Stimulated activated CD4-positive, alpha-beta T cell treated with anti-CD3 and anti-CD28 coated beads, Interleukin-2, amount 100 ng/mL, for 4 hours (primary cell): ENCODE measurements at places on chromosomes 1 and 21.

DNA sequence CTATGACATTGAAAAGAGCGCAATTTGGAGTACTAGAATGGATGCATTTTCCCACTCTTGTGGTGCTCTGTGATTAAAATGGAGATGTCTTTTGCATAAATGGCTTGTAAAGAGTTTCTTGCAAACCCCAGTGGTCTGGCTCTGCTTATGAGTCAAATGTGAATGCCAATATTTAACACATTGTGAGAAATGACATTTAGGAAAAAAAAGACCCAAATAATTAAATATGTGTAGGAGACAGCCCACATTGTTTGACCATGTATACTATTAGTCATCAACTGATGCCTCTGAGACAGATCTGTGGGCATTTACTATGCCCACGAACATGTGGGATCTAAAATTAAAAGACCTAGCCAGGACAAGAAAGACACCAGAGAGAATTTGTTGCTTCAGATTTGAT is 22.2 kb upstream of the RUNX1 start:
- DNase-seq, result no peak

GRCh38 chr1:103373991-103374390 is 151.5 kb upstream of the RNPC3 start:
- no peak for DNase-seq

GRCh38 chr1:102772831-102773230 is 335.5 kb downstream of the COL11A1 start:
- no peak for DNase-seq

DNA sequence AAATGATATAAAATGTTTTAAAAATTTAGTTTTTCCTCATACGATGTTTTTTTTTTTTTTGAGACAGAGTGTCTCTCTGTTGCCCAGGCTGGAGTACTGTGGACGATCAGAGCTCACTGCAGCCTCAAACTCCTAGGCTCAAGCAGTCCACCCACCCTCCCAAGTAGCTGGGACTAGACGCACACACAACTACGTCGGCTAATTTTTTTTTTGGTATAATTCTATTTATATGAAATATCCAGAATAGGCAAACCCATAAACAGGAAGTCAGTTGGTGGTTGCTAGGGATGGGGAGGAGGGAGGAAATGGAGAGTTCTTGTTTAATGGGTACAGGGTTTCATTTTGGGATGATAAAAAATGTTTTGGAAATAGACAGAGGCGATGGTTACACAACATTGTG is 56.5 kb downstream of the WARS2 start:
- no peak for DNase-seq

GRCh38 chr21:41458121-41458520 is 32.1 kb downstream of the MX1 start:
- no peak for DNase-seq

DNA sequence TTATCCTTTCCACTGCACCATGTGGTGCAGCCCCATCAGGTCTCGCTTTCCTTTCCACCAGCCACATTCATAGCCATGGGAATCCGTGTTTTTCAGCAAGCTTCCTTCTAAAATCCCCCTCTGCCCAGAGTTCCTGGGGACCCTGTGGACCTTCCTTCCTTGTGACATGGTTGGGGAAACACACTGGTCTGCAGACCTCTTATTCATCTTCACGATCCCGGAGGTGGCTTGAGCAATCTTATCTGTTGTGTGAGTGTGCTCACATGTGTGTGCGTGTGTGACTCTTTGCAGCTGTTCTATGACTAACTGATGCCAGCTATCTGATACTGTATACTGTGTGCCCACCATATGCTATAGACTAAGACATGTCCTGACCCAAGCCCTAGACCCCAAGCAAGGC is 15.6 kb upstream of the IL10 start:
- no peak for DNase-seq

DNA sequence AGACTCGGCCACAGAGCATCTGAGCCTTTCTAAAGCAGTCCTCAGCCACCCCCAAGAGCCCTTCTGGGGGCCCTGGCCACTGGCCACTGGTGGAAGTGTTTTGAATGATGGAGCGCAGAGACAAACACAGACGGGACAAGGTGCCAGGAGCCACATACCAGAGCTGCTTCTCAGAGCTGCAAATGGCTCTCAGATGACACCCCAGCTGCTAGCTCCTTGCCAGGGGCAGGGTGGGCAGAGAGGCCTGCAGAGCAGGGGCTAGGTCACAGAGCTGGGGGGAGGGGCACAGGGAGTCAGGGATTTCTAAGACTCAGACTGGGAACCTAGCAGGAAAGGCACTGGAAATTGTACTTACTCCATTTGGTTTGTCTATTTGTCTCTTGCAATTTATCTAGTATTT is 30.4 kb downstream of the KCNN3 start:
- DNase-seq, result no peak

DNA sequence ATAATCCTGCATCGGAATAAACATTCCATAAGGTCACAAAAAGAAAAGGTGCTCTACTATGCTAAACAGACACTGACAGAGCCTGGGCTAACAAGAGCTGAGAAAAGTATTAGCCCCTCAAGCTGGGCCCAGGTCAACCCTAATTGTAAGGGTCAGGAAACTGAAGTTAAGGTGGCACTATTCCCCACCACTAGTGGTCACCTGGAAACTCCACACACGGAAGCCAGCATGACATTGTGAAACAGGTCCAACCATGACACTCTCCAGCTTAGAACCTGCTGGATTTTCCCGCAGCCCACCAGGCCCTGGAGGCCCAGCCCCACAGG is 1.2 kb downstream of the PTTG1IP start:
- DNase-seq, result no peak

- no peak for DNase-seq
Measured at GRCh38 chr1:84797603-84798002, 95.4 kb downstream of the LPAR3 start.

GRCh38 chr1:98949166-98949565 is 55.5 kb downstream of the PLPPR5 start:
- DNase-seq, result no peak

DNA sequence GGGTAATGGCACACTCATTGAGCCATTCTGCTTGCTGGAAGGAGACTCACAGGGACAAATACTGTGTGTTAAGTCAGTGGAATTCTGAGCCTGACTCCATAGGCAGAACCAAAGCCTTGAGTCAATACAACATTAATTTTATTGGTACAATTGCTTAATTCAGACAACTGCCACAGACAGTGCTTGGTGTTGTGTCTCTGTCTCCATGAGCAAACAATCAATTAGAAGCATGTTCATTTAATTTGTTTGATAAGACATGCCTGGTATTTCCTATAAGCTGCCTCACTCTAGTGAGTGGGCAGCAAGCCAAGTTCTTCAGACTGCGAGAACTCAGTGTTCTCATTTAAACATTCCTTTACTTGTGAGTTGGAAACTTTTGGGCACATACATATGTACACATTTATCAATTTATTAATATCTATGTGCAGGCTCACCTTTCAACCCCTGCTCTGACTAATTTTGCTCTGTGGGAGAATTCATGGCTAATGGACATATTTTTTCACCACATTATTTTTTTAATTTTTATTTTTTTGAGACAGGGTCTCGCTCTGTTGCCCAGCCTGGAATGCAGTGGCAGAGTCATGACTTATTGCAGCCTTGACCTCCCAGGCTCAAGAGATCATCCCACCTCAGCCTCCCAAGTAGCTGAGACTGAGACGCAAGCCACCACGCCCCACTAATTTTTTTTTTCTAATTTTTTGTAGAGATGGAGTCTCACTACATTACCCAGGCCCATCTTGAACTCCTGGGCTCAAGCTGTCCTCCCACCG is 4.5 kb upstream of the SRSF10 start:
- no peak for DNase-seq

DNA sequence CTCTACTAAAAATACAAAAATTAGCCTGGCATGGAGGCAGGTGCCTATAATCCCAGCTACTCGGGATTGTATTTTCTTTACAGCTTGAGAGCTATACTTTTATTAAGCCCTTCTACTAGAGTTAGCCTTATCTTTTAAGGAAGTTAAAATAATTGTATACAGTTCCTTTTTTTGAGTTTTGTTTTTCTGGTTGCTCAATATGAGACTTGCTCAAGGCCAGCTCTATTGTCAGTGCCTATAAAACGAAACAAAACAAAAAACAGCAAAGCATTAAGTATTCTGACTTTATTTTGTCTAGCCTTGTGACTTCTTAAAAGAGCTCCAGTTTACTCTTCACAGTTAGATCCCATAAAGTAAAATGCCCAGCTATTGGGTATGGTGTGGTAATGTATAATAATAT is 17.2 kb downstream of the PKN2 start:
- DNase-seq, result no peak

- DNase-seq, result peak; percentile 2
Measured at GRCh38 chr1:58785442-58786058, 1.7 kb upstream of the JUN start.

GRCh38 chr21:21114461-21114860 is 116.3 kb downstream of the NCAM2 start:
- no peak for DNase-seq

DNA sequence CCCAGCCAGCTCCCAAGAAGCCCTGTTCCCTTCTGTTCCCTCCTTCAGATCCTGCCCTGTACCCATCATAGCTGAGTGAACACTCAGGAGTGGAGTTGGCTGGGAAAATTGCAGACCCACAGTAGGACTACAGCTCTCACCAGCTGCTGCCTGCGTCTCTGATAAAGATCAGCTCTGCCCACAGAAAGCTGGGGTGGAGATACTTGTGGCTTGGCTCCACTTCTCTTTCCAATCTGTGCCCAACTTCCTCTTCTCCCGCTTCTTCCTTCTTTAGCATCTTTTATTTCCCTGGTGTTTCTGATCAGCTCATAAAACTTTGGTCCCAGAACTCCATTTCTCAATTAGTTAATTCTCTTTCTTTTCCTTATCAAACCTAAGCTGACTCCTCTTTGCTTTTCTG is 5.5 kb upstream of the CD1A start:
- DNase-seq, result no peak

DNA sequence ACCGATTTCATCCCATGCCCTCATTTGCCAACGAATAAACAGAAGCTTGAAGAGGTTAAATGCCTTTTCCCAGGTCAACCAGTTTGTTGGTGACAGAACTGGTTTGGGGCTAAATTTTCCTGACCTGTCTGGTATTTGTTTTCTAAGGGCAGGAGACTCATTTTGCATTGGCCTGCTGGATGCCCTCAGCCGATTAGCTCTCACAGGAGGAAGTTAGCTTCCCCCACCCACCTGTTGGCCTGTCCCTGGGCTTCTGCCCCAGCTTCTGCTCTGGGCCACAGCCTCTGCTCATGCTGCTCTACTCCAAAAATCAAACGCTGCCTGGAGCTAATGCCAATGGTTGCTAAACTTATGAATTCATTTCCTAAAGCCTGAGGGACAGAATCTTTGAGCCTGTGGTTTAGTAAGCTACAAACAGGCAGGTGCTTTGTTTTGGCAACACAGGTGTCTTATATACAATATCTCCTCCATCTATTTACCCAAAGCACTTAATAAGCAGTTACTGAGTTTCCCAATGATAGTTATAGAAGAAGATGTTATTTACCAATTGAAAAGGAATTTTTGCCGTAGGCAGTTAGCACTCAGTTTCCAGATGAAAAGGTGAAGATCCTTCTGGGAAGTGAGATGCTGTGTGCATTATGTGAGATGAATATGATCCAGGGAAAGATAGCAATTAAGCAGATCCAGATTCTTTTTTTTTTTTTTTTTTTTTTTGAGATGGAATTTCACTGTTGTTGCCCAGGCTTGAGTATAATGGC is 82.3 kb downstream of the TM2D1 start:
- DNase-seq, result no peak

DNA sequence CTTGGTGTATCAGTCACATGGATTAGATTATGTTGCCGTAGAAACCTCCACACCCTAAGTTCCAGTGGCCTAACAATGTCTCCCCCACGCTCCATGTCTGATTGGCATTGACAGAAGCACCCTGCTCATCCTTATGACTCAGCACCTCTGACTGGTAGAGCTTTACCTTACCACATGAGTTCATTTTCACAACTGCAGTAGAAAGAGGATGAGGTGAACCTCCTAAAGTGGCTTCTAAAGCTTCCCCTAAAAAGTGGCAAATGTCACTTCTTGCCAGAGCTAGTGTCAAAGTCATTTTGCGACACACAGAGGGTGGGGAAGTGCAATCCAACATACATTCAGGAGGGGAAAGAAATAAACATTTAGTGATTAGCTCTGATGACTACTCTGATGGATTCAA is 30.6 kb upstream of the LYPD8 start:
- DNase-seq, result no peak

GRCh38 chr1:223836586-223836985 is 9.2 kb downstream of the TP53BP2 start:
- no peak for DNase-seq

DNA sequence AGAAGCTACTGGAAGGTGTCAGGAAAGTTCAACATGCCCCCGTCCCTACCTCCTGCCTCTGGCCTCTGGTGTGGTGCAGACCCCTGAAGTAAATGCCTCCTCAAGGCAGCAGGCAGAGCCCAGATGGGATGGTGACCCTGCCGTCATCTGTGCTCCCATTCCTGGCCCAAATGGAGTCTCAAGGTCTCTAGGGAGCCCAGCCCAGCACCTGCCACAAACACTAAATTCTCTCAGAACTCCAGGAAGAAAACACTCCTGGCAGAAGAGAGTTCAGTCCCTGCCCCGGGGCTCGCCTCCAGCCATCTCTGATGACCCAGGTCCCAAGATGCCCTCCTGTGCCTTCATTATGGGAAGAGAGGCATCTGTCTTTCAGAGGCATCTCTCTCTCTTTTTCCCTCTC is 261.6 kb upstream of the TMEM51 start:
- no peak for DNase-seq

DNA sequence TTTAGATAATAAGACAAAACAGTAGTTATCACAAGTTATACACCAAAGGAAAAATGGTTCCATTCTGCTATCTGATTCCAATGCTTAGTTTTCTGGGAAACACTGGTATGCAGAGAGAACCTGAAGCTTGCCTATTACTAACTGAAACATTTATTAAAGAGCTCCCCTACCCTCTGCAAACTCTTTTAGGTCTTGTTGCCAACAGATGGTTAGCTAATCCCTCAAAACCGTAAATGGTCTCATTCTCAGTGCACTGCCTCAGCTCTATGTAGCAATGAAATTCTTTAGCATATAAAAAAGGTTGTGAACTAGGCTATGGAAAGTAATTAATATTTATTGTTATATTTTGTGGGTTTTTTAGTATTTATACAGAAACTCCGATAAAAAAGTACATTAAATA is 20.4 kb downstream of the C21orf91 start:
- no peak for DNase-seq
